SJSA1 (cell line): ENCODE measurements at places on chromosomes 16 and 17. TPM values are rescaled to one million over a fixed set of nuclear protein-coding genes. Genes with fewer than 3 reads are reported as not detected.

The KLHL10 gene
- total RNA-seq, result not detected in 2 replicates

The TAC4 gene
- not detected in 2 replicates for total RNA-seq

The MT1A gene
- total RNA-seq, result not detected in 2 replicates

The EMC8 gene
- total RNA-seq, result 53.9 and 70.0 TPM in 2 replicates

The NFATC2IP gene
- 27.0 and 29.8 TPM in 2 replicates for total RNA-seq

The OXLD1 gene
- total RNA-seq, result 49.7 and 82.3 TPM in 2 replicates

The GUCY2D gene
- total RNA-seq, result not detected in 2 replicates

The CBX2 gene
- total RNA-seq, result 13.6 and 16.7 TPM in 2 replicates

The CDRT15L2 gene
- total RNA-seq, result not detected in 2 replicates

The LPCAT2 gene
- total RNA-seq, result 0.47 TPM in 1 of 2 replicates, not detected in the other

The KRTAP4-6 gene
- not detected in 2 replicates for total RNA-seq

The PABPN1L gene
- not detected in 2 replicates for total RNA-seq

The CFAP119 gene
- 1.1 and 9.5 TPM in 2 replicates for total RNA-seq

The NPIPA5 gene
- total RNA-seq, result 3.2 and 15.1 TPM in 2 replicates

The TMEM238L gene
- total RNA-seq, result not detected in 2 replicates
